ENCODE measurements at places on chromosomes 5 and 9.

- no peak for DNase-seq
Observed at GRCh38 chr5:159112436-159112835, 12.7 kb upstream of the EBF1 start.

DNA sequence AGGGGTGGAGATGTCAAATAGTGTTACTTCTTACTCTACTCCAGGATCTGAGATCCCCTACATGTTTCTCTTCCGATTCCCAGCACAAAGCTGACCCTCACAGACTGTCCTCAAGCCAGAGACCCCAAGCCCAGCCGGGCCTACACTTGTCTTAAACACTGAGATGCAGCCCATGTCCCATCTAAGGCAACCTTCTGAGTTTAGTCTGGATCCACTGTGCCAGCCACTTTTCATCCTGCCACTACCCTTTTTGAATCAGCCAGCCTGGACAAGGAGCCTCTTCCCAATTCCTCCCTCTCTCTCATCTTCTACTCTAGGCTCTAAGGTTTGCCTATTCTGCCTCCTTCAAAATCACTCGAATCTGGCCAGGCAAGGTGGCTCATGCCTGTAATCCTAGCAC, 6.2 kb upstream of the MYORG start:
- DNase-seq, result no peak

DNA sequence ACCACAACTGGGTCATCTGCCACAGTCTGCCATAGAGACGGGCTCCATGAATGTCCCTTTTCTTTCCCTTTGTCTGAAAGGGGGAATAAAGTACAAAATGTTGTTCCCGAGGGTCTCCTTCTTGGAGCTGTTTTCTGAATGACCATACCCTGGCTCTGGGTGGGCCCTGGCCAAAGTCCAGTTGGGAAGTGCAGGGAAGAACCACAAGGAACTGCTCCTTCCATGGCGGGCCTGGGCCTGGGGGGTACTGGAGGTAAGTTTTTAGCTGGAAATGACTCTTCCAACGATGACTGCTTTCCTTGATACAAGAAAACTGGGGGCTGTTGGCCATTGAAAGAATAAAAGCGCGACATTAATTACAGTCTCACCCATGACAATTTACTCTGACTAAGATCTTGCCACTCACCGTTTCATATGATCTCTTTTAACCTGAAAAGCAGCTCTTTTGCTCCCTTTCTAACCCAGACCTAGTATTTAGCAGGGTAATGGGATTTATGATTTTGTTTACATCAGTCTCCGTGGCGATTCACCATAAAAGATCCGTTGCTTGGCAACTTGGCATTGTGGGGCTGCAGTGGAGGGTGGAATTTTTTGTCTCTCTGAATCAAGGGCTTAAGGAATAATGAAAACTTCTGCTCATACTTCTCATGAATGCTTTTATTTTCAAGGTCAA, 89.2 kb upstream of the PTCH1 start:
- DNase-seq, result no peak

- no peak for DNase-seq
Observed at GRCh38 chr5:17169507-17169906, 47.9 kb upstream of the BASP1 start.

- no peak for DNase-seq
Observed at GRCh38 chr5:171308453-171309275, at the start of gene TLX3. TSS of gene TLX3 (plus strand) at chr5:171309248. CDS start at chr5:171309366, 118 bp downstream.

GRCh38 chr5:160702311-160702803, 149.7 kb downstream of the ATP10B start:
- no peak for DNase-seq

- DNase-seq, result peak; percentile 17
Observed at GRCh38 chr5:61139094-61139873, 23.0 kb downstream of the SMIM15 start.

DNA sequence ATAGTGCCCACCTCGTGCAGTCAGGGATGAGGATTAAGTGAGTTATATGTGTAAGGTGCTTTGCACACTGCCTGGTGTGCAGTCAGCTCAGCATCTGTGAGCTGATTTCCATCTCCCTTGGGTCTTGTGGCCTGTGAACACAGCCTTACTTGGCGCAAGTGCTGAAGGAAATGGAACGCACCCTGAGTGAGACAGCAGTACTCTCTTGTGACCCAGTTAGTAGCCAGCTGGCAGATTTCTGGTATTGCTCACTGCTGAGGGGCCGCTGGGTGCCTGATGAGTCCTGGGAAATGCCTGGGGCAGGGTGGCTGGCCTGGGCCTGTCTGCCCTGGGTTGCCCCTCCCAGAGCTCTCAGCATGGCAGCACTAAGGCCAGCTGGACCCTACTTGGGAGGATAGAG, 90.9 kb upstream of the BOD1 start:
- peak; percentile 92 for DNase-seq

- DNase-seq, result no peak
Observed at GRCh38 chr5:27947088-27947487, 908.7 kb upstream of the CDH9 start.

DNA sequence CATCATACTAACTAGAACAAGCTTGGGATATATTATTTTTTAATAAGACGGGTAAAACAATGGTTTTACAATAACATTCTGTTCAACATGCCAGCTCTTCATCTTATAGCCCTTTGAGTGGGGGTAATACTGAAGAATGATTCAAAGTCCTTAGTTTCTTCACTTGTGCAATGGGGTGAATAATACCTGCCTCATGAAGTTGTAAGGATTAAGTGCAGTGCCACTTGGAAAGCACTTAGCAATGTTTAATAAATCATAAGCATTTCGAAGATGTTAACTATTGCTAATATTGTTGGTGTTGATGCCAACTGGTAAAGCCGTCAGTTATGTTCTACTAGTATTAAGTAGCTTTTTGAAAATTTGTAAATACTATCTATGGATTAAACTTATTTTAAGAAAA, 38.0 kb downstream of the TNPO1 start:
- no peak for DNase-seq

- peak; percentile 30 for DNase-seq
Observed at GRCh38 chr5:78731884-78732283, 83.3 kb upstream of the LHFPL2 start.

- no peak for DNase-seq
Observed at GRCh38 chr9:16767366-16767765, 103.1 kb downstream of the BNC2 start.

DNA sequence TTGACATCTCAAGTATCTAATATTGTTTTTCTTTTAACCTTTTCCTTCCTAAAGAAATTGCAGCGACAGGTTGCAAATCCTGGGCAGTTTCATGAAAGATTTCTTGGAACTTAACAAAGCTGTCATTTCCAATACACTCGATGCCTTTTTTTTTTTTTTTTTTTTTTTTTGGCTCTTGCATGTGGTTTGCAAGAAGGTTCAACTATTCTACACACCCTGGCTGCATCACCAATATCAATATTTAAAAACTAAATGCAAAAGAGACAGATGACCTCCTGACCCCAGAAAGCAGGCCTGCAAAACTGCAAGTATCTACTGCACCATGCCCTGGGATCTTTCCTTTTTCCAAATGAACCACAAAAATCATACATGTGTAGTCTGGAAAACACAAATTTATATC, 4.4 kb upstream of the NFIB start:
- no peak for DNase-seq

- DNase-seq, result peak; percentile 15
Observed at GRCh38 chr5:120240706-120241105, 223.4 kb upstream of the PRR16 start.

DNA sequence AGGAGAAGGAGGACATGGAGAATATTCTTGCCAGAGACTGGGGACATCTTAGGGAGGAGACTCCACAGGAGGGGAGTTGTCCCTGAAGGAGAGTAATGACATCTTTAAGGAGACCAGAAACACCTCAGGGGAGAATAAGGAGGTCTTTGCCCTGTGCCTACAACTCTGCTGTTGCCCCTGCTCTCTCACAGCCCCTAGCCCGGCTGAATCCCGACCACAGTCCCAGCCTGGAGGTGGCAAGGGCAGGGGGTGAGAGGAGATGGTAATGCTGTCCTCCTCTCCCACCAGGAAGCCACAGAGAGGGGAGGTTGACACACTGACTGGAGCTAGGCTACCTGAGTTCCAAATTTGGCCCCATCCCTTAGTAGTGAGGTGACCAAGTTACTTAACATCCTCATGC, 30.2 kb upstream of the ENHO start:
- DNase-seq, result no peak

GRCh38 chr9:13688990-13689600, 409.6 kb upstream of the MPDZ start:
- peak; percentile 26 for DNase-seq

DNA sequence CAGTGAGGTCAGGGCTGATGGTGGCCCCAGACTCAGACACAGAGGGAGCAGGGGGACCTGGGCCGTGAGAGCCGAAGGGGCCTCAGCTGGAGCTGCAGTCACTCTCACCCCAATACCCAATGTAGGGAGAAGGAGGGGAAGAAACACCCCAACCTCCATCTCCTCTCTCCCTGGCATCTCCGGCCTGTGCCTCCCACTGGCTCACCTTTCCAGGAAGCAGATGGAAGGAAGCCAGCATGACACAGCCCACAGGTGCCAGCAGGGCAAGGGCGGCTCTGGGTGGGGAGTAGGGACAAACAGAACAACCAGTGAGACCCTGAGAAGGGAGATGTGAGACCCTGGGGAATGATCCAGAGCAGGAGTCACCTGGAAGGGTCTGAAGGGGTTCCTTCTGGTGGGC, 3.0 kb upstream of the CRB2 start:
- no peak for DNase-seq

GRCh38 chr5:154865466-154866184, 7.2 kb downstream of the CNOT8 start:
- DNase-seq, result no peak

GRCh38 chr5:149024477-149024876, 38.4 kb downstream of the SH3TC2 start:
- DNase-seq, result peak; percentile 79

- DNase-seq, result no peak
Observed at GRCh38 chr9:96868709-96869108, 14.4 kb upstream of the ZNF782 start.

DNA sequence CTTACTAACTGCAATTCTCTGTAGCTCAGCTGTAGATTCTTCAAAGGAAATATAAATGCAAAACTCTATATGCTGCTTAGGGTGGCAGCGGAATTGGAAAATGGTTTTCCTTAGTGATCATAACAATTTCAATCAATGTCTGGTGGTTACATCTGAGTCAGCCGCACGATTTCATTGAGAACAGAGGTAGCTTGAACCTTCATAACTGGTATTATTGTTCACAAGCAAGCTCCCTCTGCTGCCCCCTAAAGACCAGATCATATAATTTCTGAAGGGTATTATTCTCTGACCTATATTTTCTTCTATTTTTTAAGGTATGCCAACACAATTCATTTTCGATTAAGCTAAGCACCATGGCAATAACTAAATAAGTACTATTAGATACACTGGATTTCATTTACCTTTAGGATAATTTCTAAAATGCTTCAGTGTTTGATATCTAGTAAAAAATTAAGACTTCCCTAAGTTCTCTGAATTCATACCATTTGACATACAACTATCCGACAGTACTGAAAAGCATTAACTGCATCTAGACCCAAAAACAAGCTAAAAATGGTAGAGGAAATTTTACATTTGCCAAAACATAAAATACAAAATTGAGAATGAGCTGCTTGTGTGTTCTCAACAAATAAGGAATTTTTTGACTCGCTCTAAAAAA, 181.1 kb upstream of the SPEF2 start:
- DNase-seq, result peak; percentile 48

- DNase-seq, result peak; percentile 95
Observed at GRCh38 chr9:87122947-87123685, 175.8 kb upstream of the GAS1 start.

DNA sequence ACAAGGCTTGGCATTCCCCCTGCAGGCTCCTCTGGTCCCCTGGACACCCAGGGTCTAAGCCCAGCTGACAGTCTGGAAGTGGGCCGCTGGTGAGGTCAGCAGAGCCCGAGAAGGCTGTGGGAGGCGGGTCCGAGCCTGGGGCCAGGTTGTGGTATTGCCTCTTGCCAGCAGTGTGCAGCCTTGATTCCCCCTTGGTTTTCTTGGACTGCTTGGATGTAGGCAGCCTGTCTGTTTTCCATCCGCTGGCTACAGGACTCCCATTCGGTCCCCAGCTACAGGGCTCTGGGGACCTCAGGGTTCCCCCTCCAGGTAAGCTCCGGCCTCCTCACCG, 1.6 kb downstream of the AIF1L start:
- no peak for DNase-seq

DNA sequence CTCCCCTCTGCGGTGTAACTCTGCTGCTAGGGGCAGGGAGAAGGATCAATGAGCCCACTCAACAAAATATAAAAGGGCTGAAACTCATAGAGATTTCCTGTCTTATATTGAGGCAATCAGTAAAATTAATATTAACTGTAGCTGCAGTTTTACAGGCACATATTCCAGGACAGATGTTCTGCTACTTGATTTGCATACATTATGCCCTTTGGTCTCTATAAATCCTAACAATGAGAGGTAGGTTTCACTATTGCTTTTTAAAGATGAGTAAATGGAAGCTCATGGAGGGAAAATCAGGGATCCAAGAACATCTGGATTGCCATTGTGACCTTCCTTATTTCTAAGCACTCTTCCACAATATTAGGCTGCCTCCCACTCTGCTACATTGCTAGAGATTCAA, 23.5 kb upstream of the TRIM32 start:
- DNase-seq, result no peak

DNA sequence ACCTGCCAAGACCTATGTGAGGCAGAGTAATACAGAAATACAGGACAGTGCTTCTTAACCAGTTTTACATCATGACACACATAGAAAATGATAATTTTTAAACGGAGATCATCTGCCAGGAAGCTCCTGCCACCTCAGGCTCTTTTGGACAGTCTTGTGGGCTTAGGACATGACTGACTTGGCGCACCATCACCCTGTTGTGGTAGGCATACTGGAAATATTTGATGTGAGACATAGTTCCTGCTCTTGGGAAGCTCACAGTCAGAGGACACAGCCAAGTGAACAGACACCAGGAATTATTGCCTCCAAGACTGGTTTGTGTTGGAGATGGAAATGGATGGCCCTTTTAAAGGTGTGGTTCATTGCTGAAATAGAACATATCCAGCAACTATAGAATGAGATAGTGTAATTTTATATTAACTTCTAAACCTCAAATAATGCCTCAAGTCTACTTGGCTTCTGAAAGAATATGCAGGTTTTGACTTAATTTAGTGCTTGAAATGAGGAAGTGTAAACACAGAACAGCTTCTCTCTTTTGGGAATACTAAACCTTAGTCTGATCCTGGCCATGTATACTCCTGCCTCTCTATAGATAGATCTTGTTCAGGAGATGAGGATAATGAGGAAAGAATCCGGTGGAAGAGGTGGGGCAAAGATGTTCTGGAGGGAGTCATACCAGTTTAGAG, 19.7 kb downstream of the CPEB4 start:
- peak; percentile 33 for DNase-seq

DNA sequence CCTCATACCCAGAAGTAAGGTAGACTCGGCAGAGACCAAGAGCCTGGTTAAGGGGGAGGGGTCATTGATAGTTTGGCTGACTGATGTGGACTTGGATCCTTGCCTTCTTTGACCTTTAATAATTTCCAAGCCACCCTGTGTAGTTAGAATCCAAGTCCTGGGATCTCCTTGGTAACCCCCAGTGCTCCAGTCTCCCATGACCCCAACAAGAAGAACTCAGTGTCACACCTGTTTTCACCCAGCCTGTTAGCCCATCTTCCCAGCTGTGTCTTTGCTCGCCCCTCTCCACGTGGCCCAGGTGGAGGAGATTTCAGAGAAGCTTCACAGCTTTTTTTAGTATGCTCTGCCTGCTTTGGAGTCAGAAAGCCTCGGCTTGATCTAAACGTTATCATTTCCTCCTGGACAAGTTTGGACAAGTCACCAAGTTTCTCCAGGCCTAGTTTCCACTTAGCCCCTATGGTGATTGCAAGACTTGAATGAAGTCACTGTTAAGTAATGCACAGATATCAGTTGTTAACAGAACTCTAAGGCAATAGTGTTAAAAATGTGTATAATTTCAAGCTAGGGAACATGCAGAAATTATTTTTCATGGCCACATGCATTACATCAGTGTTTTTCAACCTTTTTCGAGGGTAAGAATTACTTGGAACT, 170.0 kb downstream of the TMEM38B start:
- DNase-seq, result no peak
